NCI-H1930 (cell line): ENCODE measurements at places on chromosomes 16 and 17.

GRCh38 chr17:31857920-31858641 lies 963 bp downstream of the COPRS start:
- DNase-seq: no peak

DNA sequence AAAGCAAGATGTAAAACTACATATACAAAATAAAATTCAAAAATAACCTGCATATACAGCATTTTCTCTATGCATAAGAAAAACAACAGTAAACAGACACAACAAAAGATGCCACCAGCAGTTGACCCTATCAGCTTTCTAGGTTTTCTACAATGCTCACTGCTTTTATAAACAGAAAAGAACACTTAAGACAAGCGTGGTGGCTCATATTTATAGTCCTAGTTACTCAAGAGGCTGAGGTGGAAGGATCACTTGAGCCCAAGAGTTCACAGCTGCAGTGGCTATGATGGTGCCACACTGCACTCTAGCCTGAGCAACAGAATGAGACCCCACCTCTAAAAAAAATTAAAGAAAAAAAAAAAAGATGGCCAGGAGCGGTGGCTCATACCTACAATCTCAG lies 46.5 kb upstream of the ATP2A3 start:
- DNase-seq: no peak

DNA sequence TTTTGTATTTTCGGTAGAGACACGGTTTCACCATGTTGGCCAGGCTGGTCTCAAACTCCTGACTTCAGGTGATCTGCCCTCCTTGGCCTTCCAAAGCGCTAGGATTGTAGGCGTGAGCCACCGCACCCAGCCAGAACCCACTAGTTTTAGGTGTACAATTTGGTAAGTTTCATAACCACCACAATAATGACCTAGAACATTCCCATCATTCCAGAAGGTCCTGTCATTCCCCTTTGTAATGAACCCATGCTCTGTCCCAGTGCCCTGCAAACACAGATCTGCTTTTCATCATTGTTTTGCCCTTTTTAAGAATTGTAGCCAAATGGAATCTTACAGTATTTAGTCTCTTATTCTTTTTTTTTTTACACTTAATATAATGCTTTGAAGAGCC lies 35.6 kb upstream of the IRF8 start:
- DNase-seq: no peak

GRCh38 chr16:49747654-49748053 lies 108.3 kb downstream of the ZNF423 start:
- DNase-seq: no peak

DNA sequence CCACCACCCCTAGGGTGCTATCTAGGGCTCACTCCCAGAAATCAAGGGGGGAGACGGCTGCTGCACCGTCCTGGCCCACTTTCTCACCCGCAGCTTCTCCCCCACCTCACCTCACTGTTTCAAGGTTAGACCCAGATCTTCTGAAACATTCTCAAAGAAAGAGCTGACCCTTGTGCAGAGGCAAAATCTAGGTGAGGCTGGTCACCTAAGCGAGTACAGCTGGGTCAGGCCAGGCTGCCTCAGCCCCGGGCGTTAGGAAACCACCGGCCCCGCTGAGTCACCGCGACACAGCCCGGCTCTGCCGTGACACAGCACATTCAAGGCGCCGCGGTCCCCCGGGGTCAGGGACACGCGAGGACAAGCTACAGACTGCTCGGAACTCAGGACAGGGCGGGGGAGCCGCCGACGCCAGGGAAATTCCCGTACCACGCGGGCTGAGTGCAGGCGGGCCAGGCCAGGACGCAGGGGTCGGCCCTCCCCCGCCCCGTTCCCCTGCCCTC lies 27.1 kb downstream of the GNPTG start:
- DNase-seq: no peak
